Dorsolateral prefrontal cortex (tissue), 122 donors: ENCODE measurements at places on chromosomes 2 and 18.

GRCh38 chr18:75037689-75037955, 171.3 kb downstream of the PTGR3 start:
- DNase-seq, result no peak

GRCh38 chr18:58303363-58303762, 259.3 kb downstream of the NEDD4L start:
- DNase-seq, result no peak

DNA sequence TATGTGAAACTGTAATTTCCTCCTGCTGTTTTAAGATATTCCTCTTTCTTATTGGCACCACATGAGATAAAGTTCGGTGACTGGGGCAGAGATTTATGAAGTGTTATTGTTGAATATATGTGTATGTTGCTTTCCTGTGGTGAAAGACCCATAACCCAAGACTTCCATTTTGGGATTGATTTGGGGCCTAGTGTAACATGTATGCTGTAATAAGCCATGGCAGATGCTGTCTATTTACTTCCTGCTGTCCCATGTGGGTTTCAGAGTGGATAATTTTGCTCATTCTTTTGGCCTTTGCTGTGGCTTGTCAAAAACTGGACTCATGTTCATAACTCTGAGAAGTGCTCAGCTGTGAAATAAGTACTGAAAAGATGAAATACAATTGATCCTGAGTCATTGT, 10.8 kb upstream of the MYO1B start:
- no peak for DNase-seq

GRCh38 chr18:80109676-80110078, 615 bp downstream of the ADNP2 start:
- DNase-seq, result peak; percentile 60

- no peak for DNase-seq
These were observed 151.4 kb downstream of the ACKR3 start for GRCh38 chr2:236720974-236721540.

DNA sequence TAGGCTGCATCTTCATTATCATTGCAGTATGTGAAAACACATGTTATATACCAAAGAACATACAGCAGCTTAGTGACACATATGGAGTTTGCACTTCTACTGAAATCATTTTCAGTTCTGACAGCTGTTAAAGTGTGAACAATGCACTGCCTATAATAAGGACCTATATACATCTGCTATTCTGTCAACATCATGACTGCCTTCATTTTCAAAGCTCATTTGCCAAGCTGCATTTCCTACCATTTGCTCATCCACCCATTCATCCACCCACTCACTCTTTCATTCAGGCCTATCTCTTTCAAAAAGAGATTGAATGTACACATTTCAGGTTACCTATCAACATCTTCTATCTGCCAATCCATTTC, 81.7 kb upstream of the STK17B start:
- DNase-seq, result no peak
